ENCODE measurements at places on chromosomes 4 and X.

- no peak for DNase-seq
These were observed 70.5 kb downstream of the GATB start for GRCh38 chr4:151690164-151690870.

DNA sequence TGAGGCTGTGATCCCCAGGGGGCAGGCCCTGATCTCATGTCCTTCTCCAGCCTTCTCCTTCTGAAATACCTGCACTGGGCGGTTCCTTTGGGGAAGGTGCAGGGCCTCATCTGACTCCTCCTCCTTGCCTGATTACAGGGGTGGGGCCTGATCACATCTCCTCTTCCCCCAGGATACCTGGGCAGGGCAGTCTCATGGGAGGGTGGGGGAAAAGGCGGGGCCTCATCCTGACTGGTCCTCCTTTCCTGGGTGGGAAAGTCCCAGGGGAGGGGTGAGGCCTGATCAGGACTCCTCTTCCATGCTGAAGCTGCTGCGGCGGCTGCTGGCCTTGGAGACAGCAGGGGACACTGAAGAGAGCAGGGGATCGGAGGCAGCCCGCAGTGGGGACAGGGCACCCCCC, 13.3 kb downstream of the TFE3 start:
- DNase-seq = no peak

GRCh38 chr4:19381068-19381467, 870.6 kb upstream of the SLIT2 start:
- no peak for DNase-seq

GRCh38 chr4:15990570-15991285, 27.8 kb upstream of the FGFBP2 start:
- DNase-seq = no peak

GRCh38 chrX:153765138-153766079, 1.4 kb downstream of the PLXNB3 start:
- DNase-seq = no peak

GRCh38 chr4:5224340-5224739, 173.1 kb downstream of the STK32B start:
- no peak for DNase-seq

GRCh38 chr4:123073650-123074049, 151.3 kb upstream of the NUDT6 start:
- DNase-seq = no peak

DNA sequence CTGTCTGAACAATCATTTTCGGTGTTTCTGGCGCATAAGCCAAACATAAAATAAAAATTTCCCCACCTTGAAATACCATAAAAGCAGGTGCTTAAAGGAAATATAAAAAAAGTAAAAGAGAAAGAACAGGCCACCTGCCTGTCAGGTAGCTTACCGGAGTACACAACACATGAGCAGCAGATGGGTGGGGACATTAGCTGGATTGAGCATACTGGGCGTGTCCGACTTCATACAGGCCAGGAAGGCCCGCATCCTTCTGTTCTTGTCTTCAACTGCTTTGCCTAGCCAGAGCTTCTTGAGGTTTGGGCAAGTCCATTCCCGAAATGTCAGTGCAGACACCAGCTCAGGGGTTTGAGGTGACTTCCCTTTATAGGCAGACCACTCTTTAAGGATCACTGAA, 66.7 kb downstream of the FAM120C start:
- no peak for DNase-seq

GRCh38 chrX:44735498-44735897, 108.3 kb upstream of the DUSP21 start:
- DNase-seq = no peak

GRCh38 chr4:41452484-41453225, 85.3 kb upstream of the LIMCH1 start:
- no peak for DNase-seq

DNA sequence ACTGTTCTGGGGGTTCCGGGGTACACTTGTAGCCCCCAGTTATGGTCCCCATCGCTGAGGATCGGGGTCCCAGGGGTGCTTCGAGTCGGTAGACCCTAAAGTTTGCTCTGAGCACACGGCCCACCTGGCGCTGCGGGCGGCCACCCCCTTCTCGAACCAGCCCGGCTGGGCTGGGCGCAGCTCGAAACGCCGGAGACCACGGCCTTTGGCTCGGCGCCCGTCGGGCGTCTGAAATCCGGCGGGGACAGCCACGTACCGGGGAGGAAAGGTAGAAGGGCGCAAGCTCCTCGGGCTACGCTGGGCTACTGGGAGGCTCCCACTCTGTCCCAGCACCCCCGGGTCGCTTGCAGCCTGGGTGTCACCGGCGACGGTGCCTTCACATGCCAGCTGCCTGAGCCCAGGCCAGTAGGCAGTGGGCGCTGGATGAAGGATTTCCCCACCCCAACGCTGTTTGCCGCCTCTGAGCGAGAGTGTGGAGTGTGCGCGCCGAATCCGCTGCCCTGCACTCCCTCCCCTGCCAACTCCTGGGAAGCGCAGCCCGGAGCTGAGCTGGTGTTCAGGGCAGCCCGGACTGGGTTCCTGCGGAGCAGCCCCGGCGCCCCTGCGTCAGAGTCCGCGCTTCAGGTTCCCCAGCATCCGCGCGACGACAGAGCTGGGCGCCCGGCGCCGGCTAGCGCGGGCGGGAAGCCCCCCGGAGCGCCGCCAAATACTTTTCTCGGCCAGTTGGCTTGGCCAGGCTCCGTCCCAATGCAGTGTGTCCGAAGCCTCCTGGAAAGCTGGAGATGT, 637 bp downstream of the MAMLD1 start:
- DNase-seq = no peak

- no peak for DNase-seq
These were observed 301.7 kb upstream of the CPEB2 start for GRCh38 chr4:14700544-14700943.

DNA sequence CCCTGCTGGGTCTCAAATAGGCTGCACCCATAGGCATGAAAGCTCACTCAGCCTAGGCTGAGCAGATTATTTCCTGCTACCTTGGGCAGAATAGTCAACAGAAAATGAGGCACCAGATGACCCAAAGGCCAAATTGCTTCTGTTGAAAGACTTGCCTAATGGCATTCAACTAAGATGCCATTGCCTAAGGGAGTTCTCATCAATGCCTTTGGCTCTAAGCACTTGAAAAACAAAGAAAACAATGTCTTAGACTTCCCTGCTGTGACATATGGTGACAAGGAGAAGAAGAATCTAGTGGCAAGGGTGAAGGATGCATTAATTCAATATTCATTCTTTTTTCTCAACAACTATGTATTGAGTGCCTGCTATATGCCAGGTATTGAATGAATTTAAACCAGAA, 25.7 kb upstream of the PCDH19 start:
- no peak for DNase-seq

DNA sequence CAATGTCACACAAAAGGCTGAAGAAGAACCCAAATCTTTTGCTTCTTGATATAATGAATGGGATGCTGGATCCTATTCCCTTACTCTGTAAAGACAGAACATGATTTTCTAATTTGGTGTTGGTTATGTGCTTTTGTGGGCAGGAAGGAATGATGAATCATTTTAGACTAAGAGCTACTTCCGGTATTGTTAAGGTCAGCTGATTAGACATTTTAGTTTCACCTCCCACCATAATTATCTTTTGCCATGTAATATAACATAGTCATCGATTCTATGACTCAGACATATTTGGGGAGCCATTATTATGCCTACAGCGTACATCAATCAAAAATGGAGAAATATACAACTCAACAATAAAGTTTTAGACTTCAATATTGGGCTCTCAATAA, 265.3 kb downstream of the ZNF674 start:
- DNase-seq = no peak

DNA sequence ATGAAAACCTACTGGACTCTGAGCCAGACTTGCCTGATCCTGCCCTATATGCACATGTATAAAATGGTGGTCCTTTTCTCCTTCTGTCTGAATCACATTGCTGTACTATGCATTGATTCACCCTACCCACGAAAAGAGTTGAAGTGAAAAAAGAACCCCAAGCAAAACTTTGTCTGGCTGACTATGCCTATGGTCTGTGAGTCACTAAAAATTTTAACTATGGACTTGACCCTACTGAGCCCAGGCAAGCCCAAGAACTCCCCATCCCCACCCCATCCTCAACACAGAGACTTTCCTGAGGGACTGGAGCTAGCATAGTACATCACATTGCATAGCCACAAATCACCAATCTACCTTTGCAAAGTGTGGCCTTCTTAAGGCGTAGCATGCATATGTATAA, 116.6 kb upstream of the TENM3 start:
- no peak for DNase-seq
